ENCODE measurements at places on chromosomes 1 and 21. TPM values are rescaled to one million over a fixed set of nuclear protein-coding genes. Genes with fewer than 3 reads are reported as not detected.
A peak's percentile ranks its signal among the peaks of the same experiment; 100 is the strongest.

The LRIG2 gene
- total RNA-seq, result 28.4 TPM

The KLHDC8A gene
- total RNA-seq, result 20.2 TPM

The BTBD19 gene
- total RNA-seq, result 1.4 TPM

The NEXN gene
- total RNA-seq, result 2.4 TPM

The FTCD gene
- not detected for total RNA-seq

The S100A12 gene
- not detected for total RNA-seq

The CELA3A gene
- not detected for total RNA-seq

DNA sequence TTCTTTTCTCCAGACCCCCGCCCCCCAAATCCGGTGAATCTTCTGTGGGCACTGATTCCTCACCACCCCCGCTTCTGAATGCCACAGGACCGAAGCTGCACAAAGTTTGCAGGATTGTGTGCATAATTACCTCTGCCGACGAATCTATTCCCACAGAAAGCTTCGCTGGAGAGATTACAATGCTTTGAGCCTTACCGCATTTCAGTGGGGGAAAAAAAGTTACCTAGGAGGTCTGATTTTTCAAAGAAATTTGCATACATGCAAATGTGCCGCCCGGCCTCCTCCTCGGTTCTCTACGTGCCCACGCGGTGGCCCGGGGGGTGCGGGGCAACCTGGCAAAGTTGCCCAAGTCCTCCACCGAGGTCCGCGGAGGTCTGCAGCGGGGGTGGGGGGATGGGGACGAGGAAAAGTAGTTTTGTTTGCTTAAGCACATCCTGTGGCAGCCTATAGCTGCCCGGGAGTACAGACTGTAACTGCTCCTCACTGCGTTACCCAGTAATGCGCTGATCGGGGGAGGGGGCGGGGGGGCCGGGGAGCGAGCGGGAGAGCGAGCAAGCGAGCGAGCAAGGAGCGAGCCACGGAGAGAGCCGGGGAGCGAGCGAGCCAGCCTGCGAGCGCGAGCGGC is 563 bp upstream of the NFIA start:
- DNase-seq, result peak; percentile 74

- no peak for DNase-seq
Observed at GRCh38 chr1:180600343-180600742, 31.5 kb upstream of the XPR1 start.

DNA sequence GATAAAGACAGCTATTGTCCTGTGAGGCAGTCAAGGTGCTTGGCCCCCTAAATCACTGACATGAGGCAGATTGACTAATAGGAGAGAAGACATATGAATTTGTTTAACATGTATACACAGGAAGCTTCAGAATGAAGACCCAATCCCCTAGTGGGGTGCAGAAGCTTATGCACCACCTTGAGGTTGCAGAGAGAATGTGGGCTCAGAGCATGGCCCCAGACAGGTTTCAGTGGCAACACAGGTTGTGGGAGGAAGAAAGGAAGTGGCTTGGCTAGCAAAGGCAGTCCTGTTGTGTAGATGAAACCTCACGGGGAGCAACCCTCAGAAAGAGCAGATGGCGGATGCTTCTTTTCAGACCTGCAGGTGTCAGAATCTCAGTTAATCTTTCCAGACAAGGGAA is 37.0 kb upstream of the PARP1 start:
- DNase-seq, result no peak

DNA sequence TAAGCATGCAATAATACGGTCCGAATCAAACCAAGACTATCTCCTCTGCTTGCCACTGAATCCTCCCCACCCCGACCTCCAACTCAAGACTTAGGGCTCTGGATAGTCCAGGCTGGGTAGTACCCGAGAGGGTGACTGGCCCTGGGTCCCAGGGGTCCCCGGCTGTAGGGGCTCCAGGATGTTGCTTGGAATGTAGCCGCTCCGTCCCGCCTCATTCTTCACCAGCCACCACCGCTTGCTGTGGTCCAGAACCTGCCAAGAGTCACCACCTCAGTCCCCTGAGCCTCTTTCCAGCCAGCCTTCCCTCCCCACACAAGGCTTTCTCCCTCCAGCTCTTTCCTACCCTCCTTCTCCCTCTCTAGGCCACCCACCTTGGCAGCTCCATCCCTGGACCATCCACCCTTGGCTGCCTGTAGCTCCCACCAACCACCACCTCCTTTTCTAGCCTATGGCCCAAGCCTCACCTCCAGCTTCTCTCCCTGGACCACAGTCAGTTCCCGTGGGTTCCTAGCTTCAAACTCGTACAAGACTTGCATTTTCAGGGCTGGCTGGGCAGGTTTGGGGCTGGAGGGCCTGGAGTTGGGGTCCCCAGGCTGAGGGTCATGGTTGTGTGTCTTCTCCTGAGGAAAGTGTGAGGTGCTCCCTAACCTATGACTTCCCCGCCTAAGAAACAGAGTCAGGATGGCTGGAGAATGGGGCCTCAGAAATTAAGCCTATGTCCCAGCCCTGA is 10.9 kb upstream of the GSTM3 start:
- DNase-seq, result no peak

- DNase-seq, result no peak
Observed at GRCh38 chr1:161768461-161768860, 2.3 kb downstream of the ATF6 start.

DNA sequence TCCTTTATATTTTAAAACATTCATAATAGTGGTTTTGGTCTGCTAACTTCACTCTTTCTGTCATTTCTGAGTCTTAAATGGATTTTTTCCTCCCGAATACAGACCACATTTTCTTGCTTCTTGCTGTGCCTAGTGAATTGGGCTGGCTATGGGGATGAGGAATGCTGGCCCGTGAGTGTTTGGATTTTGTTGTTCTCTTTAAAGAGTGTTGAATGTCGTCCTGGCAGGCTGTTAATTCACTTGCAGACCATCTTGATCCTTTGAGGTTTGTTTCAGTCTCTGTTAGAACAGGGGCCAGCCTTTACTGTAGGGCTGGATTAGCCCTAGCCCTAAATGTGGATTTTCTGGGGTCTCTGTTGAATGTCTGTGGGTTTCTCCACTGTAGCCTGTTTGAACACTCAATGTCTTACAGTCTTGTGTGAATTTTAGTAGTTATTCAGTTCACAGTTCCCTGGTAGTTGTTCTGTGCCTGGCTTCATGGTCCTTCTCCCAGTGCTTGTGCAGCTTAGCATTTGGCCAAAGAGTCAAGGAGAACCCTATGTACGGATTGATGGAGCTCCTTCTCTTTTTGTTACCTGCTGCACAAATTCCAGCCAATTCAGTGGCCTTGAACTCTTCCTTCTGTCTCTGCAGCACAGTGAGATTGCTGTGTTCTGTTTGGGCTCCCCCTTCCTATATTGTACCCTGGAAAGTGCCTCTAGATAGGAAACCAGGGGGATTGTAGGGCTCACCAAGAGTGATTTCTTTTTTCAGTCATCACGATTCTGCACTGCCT is 95.7 kb downstream of the DYRK1A start:
- peak; percentile 63 for DNase-seq

DNA sequence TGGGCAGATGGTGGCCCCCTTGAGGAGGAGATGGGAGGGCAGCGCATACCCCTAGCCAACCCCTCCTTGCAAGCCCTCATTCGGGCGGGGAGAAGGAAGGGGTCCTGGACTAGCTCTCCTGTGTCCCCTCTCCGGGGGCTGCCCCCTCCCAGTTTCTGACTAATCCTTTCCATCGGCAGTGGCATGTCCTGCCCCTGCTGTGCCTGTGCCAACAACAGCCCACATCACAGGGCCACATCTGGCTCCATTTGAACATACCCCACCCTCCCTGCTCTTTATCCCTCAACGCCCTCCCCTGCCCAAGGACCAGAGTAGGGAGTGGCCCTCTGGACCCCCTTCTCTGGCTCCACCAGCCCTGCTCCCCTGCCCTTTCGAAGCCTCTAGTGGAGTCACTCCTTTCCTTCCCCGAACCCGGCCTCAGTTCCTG is 11.0 kb upstream of the LMNA start:
- DNase-seq, result no peak

GRCh38 chr1:16043521-16043920 is at the start of gene CLCNKB:
TSS of gene CLCNKB (plus strand) at chr1:16043782. CDS start at chr1:16044493, 711 bp downstream.
- DNase-seq, result no peak

GRCh38 chr1:94753171-94753972 is 66.8 kb upstream of the SLC44A3 start:
- no peak for DNase-seq

GRCh38 chr1:7698641-7699040 is 72.5 kb upstream of the VAMP3 start:
- no peak for DNase-seq

DNA sequence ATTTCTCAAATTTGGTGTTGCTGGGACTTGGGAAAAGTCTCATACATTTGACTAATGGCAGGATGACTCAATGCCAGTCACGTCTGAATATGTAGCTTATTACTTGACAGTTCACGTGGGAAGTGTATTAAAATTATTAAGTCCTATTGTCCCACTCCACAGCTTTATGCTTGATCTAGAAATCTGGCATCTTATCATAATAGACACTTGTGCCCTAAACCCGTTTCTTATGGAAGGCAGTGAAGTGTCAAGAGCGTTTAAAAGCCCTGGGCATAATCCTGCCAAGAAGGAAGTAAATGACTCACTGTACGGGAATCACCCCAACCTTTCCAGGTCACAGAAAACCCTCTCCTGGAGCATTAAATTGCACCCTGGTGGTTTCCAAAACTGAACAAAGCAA is 207.4 kb downstream of the APP start:
- no peak for DNase-seq

GRCh38 chr1:70038025-70038424 is 167.4 kb downstream of the LRRC40 start:
- no peak for DNase-seq
